ENCODE measurements at places on chromosomes 2 and 18.

- H3K4me3 ChIP-seq = no peak overlapping the region
- H3K27me3 ChIP-seq = no peaks in the 10 kb centered on the region
- DNase-seq = no peak
- H3K4me1 ChIP-seq = no peaks in the 10 kb centered on the region
- peaks cover 5% of the 10 kb centered on the region for H3K36me3 ChIP-seq
- no peak overlapping the region for H3K27ac ChIP-seq
These were observed 32.5 kb downstream of the SNED1 start for GRCh38 chr2:241030883-241031282.

DNA sequence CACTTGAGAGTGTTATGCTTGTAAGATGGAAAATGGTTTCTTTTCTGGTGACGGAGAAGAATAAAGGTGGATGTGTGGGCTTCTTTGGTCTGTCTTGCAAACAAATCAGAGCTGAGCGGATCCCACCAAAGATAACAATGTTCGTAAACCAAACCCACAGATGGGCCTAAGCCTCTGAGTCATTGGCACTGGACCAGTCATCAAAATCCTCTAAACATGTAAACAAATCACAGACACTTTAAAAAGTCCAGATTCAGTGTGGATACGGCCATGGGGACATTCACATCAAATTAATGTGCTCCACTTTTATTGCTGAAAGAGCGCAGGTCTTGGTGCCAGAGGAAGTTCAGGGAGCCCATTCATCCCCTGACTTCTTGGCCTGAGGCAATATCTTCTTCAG is 60.5 kb upstream of the TMEM200C start:
- H3K36me3 ChIP-seq = no peaks in the 10 kb centered on the region
- no peak for DNase-seq
- no peaks in the 10 kb centered on the region for H3K27me3 ChIP-seq
- H3K27ac ChIP-seq = no peak overlapping the region
- no peak overlapping the region for H3K4me3 ChIP-seq

GRCh38 chr2:43302182-43302960 is 76.0 kb upstream of the ZFP36L2 start:
- H3K27ac ChIP-seq = no peak overlapping the region
- peaks cover 42% of the 10 kb centered on the region for H3K4me1 ChIP-seq
- H3K4me3 ChIP-seq = no peak overlapping the region

- H3K4me1 ChIP-seq = peaks cover 71% of the 10 kb centered on the region
- peak overlapping the region; percentile 100 for H3K27ac ChIP-seq
- peak overlapping the region; percentile 46 for H3K4me3 ChIP-seq
- no peak for DNase-seq
- H3K27me3 ChIP-seq = no peaks in the 10 kb centered on the region
These were observed 2.5 kb upstream of the SP100 start for GRCh38 chr2:230413479-230413878.

GRCh38 chr2:134178138-134178877 is 75.6 kb upstream of the MGAT5 start:
- DNase-seq = no peak
- H3K4me3 ChIP-seq = no peak overlapping the region
- peaks cover 16% of the 10 kb centered on the region for H3K36me3 ChIP-seq

DNA sequence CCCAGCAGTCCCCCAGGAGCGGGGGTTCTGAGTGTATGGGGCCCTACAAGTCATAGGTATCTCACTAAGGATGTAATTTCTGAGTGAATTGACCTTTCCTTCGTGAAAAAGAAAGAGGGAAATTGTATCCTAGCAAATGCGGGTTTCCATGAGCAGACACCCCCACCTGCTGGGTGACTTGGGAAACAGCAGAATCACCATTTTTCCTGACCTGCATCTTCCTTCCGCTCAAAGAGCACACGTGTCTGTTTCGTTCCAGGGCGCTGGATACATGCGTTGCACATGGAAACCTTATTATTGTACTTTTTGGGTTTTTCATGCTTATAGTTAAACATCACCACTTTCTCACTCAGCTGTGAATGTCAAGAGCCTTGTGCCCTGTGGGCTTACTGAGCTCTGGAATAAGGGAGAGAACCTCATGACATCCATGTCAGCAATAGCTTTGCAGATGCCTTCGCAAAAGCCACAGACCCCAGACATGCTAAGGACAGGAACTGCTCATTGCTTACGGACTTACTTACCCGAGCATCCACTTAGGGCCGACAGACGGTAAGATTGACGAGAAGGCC is 132.8 kb downstream of the TPO start:
- no peaks in the 10 kb centered on the region for H3K36me3 ChIP-seq

- H3K4me3 ChIP-seq = no peak overlapping the region
- H3K27ac ChIP-seq = no peak overlapping the region
- H3K36me3 ChIP-seq = no peaks in the 10 kb centered on the region
- no peaks in the 10 kb centered on the region for H3K4me1 ChIP-seq
These were observed 208.3 kb downstream of the ERBB4 start for GRCh38 chr2:212330263-212330662.

DNA sequence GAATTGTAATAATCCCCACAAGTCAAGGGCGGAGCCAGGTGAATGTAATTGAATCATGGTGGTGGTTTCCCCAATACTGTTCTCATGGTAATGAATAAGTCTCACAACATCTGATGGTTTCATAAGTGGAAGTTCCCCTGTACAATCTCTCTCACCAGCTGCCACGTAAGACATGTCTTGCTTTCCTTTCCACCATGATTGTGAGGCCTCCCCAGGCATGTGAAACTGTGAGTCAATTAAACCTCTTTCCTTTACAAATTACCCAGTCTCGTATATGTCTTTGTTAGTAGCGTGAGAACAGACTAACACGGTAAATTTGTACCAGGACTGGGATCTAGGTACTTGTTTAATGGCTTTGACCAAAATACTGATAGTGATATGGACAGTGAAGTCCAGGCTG is 744.3 kb upstream of the REG3G start:
- no peak overlapping the region for H3K27ac ChIP-seq
- H3K27me3 ChIP-seq = no peaks in the 10 kb centered on the region
- H3K36me3 ChIP-seq = no peaks in the 10 kb centered on the region
- H3K4me1 ChIP-seq = no peaks in the 10 kb centered on the region
- H3K4me3 ChIP-seq = no peak overlapping the region

DNA sequence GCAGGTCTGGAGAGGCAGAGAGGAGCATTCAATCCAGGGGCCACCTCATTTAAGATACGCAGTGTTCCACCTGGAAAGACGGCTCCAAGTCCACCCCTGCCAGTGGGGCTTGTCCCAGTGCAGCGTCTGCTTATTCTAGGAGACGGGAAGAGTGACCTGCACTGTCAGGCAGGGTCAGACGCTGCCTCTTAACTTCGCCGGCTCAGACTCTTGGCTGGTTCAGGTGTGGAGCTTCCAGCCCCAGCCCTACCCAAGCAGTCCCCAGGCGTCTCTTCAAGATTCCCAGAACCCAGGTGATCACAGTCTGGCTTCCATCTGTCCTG is 208.5 kb downstream of the TFCP2L1 start:
- peaks cover 24% of the 10 kb centered on the region for H3K27me3 ChIP-seq
- H3K27ac ChIP-seq = no peak overlapping the region
- H3K36me3 ChIP-seq = no peaks in the 10 kb centered on the region
- H3K4me3 ChIP-seq = no peak overlapping the region

DNA sequence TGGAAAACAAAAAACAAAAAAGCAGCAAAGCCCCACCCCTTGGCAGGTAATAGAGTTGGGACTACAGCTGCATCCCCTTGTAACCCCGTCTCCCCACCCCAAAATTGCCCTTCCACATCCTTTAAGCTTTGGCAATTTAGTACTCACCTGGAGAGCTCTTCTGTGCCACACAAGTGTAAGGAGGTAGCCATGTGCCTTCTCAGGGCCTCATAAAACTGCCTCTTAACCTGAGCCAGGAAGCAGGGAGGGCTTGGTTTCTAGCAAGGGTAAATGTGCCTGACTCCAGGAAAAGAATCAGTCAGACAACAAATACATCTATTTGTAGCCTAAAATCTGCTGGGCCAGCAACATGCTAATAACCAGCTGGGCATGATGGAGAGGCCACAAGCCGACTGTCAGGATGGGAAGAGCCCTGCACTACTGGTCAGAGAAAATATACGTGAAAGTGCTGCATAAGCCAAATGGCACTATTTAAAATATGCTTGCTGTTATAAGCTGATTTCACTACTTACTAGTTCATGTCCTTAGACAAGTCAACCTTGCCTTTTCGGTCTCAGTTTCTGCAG is 46.3 kb downstream of the NOP58 start:
- H3K36me3 ChIP-seq = peaks cover 12% of the 10 kb centered on the region
- H3K27ac ChIP-seq = peak overlapping the region; percentile 19
- no peak for DNase-seq
- H3K4me3 ChIP-seq = no peak overlapping the region
- H3K27me3 ChIP-seq = no peaks in the 10 kb centered on the region

DNA sequence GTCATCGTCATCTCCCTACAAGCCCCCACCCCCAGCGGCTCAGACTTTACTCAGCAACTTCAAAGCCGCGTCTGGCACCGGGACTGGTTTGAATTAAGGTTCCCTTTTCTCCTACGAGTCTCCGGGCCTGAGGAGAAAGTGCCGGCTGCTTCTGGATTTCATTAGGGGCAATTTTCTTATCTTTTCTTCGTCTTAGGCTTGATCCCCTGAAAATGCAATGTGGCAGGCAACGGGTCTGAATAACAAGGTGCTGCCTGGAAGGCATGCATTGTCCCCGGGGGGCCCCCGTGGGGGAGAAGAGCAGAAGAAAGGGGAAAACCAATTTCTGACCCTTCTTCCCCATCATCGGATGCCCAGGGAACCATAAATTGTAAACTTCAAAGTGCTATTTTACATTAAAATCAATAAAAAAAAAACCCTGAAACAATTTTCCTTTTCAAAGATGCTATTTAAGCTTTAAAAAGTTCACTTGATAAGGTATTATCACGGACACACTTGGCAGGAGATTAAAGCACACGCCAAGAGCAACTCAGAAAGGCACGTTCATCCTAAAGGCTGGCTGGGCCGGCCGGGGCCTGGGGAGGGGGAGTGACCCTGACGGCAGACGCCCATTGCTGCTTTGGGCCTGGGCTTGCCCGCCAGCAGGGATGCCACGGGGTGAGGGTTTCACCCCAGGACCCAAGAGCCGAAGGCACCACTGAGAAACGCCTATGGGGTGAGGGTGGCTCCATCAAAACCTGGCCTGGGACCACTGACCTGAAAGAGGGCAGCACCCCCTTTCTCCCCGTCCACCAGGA is 230.4 kb downstream of the TWIST2 start:
- peaks cover 17% of the 10 kb centered on the region for H3K36me3 ChIP-seq
- DNase-seq = no peak
- H3K4me3 ChIP-seq = no peak overlapping the region
- no peaks in the 10 kb centered on the region for H3K4me1 ChIP-seq
- H3K27ac ChIP-seq = no peak overlapping the region

DNA sequence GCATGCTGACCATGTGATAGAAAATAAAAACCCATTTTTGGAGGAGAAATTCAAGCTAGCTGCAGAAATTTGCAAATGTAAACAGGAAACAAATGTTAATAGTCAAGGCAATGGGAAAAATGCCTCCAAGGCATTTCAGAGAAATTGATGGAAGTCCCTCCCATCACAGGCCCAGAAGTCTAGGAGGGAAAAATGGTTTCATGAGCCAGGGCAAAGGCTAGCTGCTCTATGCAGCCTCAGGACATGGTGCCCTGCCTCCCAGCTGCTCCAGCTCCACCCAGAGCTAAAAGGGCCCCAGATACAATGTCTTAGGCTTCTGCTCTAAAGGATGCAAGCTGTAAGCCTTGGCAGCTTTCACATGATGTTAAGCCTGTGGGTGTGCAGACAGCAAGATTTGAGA is 1419.4 kb upstream of the CELF4 start:
- no peaks in the 10 kb centered on the region for H3K27me3 ChIP-seq
- no peak overlapping the region for H3K4me3 ChIP-seq
- H3K36me3 ChIP-seq = no peaks in the 10 kb centered on the region
- DNase-seq = no peak
- H3K27ac ChIP-seq = no peak overlapping the region

DNA sequence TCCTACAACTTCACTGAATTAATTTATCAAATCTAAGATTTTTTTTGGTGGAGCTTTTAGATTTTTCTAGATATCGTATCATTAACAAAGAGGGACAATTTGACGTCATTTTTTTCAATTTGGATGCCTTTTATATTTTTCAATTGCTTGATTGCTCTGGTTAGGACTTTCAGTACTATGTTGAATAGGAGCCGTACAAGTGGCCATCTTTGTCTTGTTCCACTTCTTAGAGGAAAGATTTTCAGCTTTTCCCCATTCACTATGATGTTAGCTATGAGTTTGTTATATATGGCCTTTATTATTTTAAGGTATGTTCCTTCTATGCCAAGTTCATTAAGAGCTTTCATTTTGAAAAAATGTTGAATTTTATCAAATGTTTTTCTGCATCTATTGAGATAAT is 86.4 kb upstream of the MYCN start:
- DNase-seq = no peak
- H3K4me3 ChIP-seq = no peak overlapping the region
- no peaks in the 10 kb centered on the region for H3K36me3 ChIP-seq

Measured in activated CD4-positive, alpha-beta T cell treated with anti-CD3 and anti-CD28 coated beads, Interleukin-2, amount 10 ng/mL, durations not matched to agents 7 days and 5 days (primary cell).